ENCODE measurements at places on chromosomes 5 and 9.

- no peaks in the 10 kb centered on the region for H3K4me1 ChIP-seq
- no peaks in the 10 kb centered on the region for H3K27me3 ChIP-seq
- no peak for DNase-seq
Measured at GRCh38 chr9:3125602-3126405, 281.9 kb upstream of the PUM3 start.

- DNase-seq = no peak
- no peaks in the 10 kb centered on the region for H3K36me3 ChIP-seq
- H3K27me3 ChIP-seq = no peaks in the 10 kb centered on the region
- peak within 1 kb of the TSS; percentile 13 for H3K4me3 ChIP-seq
- no peak within 1 kb of the TSS for H3K27ac ChIP-seq
Measured at GRCh38 chr5:150155258-150156026, at the start of gene PDGFRB. PDGFRB (minus strand) TSS chr5:150155845; CDS start chr5:150137047, 18,798 bp downstream.

DNA sequence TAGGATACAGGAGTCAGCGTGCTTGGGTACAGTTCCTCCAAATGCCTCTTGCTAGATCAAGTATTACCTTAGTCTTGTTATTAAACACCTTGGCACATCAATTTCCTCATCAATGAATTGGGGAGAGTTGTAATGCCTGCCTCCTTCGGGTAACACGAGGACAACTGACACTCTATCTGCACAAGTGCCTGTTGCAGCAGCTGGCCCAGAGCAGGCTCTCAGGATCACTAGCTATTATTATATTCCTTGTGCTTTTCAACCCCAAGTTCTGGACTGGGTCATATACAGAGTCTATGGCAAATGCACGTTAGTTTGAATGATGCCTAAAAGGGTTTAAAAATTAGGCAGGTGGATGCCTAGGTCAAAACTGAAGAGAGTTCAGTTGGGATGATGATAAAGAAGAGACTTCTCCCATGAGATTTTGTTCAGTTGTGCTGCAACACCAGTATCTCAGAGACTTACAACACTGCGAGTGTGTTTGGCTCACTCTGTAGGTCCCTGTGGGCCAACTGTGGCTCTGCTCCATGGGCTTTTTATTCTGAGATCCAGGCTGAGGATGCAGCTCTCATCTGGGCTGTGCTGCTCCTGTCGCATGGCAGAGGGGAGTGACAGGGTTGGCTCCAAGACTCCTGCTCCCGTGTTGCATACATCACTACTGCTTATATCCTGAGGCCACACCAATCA, 41.1 kb upstream of the TEX48 start:
- no peak for DNase-seq
- H3K36me3 ChIP-seq = no peaks in the 10 kb centered on the region
- no peak overlapping the region for H3K27ac ChIP-seq
- no peaks in the 10 kb centered on the region for H3K27me3 ChIP-seq
- H3K4me1 ChIP-seq = peaks cover 32% of the 10 kb centered on the region

GRCh38 chr9:132577119-132577518, 5.3 kb upstream of the BARHL1 start:
- peaks cover 65% of the 10 kb centered on the region for H3K27me3 ChIP-seq
- H3K27ac ChIP-seq = no peak overlapping the region
- no peaks in the 10 kb centered on the region for H3K4me1 ChIP-seq
- H3K36me3 ChIP-seq = no peaks in the 10 kb centered on the region

- peaks cover 16% of the 10 kb centered on the region for H3K4me1 ChIP-seq
- H3K27ac ChIP-seq = peak overlapping the region; percentile 73
- H3K36me3 ChIP-seq = no peaks in the 10 kb centered on the region
- H3K27me3 ChIP-seq = no peaks in the 10 kb centered on the region
- H3K4me3 ChIP-seq = no peak overlapping the region
Measured at GRCh38 chr9:70554881-70555280, 140.4 kb upstream of the KLF9 start.

DNA sequence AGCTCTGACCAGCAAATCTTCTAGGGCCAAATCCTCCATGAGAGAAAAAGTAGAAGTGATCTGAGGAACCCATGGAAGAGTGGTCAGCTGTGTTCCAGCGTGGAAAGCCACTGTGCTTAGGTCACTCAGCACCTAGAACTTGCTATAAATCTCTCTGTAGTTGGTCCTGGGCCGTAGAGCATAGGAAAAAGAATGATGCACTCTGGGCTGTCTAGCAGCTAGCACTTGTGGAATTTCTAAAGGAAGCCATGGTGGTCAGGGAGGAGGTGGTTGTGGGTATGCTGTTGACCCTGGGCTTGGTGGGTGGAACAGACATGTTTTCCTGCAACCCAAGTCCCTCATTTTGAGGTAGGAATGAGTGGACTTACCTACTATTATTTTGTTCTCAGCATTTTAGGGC, 48.1 kb downstream of the GGTA1 start:
- H3K27me3 ChIP-seq = no peaks in the 10 kb centered on the region
- H3K4me1 ChIP-seq = no peaks in the 10 kb centered on the region
- H3K4me3 ChIP-seq = no peak overlapping the region
- no peaks in the 10 kb centered on the region for H3K36me3 ChIP-seq

- H3K4me3 ChIP-seq = no peak overlapping the region
- peaks cover 19% of the 10 kb centered on the region for H3K27me3 ChIP-seq
- no peak overlapping the region for H3K27ac ChIP-seq
- no peaks in the 10 kb centered on the region for H3K36me3 ChIP-seq
- no peak for DNase-seq
Measured at GRCh38 chr5:60248901-60249300, 355.4 kb upstream of the PDE4D start.

DNA sequence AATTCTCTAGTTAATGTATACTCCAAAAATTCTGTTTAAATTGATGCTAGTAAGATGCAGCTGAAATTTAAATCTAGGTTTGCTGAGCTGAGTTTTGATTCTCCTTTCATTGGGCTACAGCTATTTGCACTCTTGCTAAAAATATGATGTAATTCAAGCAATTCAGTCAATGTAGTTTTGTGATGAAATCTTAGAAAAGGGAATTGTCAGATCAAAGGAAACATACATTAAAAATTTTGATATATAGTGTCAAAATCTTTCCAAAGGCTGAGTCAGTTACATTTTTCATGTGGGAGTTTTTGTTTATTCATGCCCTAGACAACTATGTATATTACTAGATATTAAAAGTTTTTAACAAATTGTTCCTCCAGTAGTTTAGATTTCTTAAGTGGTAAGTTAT, 334.9 kb upstream of the DAB2 start:
- H3K27ac ChIP-seq = peak overlapping the region; percentile 62
- DNase-seq = no peak
- H3K4me1 ChIP-seq = peaks cover 33% of the 10 kb centered on the region
- no peak overlapping the region for H3K4me3 ChIP-seq
- no peaks in the 10 kb centered on the region for H3K36me3 ChIP-seq
